ENCODE measurements at places on chromosomes 4 and X. TPM values are rescaled to one million over a fixed set of nuclear protein-coding genes. Genes with fewer than 3 reads are reported as not detected.

Gene HSFX4
- polyA plus RNA-seq = 0.35 TPM

Gene CITED1
- polyA plus RNA-seq = 20.6 TPM

Gene CT55
- polyA plus RNA-seq = 0.30 TPM

Gene DDX3X
- polyA plus RNA-seq = 229 TPM

- no peak for DNase-seq
These were observed 2248.1 kb downstream of the ARAP2 start for GRCh38 chr4:33996075-33996718.

- no peak for DNase-seq
These were observed 300.1 kb upstream of the SLC7A11 start for GRCh38 chr4:138542191-138542776.

GRCh38 chr4:53040459-53040815 is 178.3 kb downstream of the RASL11B start:
- no peak for DNase-seq

GRCh38 chr4:28760003-28760402 is 1899.4 kb downstream of the STIM2 start:
- DNase-seq = no peak

DNA sequence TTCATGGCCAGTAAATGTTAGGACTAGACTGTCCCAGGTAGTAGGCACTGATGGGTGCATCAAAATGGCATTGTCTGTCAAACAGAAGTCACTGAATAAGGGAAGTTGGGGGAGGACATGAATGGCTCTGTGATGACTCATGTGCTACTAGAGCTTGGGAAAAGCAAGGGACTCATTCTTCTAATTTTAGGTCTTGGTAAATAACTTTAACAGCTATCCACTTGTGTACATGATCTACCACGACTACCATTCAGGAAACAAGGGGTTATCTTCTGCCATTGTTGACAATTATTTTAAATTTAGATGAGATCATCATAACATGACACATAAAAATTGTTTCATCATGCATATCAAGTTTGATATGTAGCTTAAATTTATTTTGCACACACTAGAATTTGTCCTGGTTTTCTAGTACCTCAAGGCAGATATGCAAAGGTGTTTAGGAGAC is 6.3 kb downstream of the AREG start:
- DNase-seq = no peak

DNA sequence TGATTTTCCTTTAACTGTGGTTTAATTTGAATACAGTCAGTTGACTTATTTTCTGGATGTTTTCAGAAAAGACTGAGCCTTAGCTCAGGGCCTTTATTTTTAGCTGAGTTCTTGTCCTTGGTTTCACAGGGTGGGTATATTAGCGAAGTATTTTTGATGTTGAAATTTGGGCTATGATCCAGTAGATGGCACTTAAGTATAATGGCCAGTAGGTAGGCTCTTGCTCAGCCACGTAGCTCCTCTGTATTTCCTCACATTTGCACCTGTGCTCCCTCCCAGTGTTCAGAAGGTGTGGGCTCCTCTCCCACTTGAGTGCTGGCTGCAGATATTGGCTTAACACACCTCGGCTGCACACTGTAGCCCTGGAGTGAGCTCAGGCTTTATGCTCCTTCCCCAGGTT is 549.9 kb upstream of the AMOT start:
- no peak for DNase-seq

GRCh38 chrX:113651306-113651705 is 810.7 kb upstream of the AMOT start:
- no peak for DNase-seq

GRCh38 chrX:63764946-63765345 is 20.1 kb downstream of the ARHGEF9 start:
- DNase-seq = no peak

- DNase-seq = no peak
These were observed 43.3 kb upstream of the STX18 start for GRCh38 chr4:4585012-4585670.

DNA sequence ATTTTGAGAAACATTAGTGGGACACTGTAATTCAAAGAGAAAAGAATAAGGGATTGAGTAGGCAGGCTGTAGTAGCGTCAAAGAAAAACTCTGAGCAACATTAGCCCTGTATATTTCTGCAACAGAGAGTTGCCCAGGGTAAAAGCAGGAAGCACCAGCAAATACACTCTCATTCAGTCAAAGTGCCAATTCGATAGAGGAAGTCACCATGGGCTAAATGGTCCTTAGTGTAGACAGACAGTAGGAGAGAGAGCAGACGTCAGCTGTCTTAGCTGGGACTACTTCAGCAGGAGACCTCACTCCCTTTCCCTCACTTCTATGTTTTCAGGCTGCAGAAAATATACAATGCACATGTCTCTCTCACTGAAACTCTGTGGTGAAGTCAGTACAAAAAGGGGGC is 2073.8 kb upstream of the TENM3 start:
- no peak for DNase-seq

DNA sequence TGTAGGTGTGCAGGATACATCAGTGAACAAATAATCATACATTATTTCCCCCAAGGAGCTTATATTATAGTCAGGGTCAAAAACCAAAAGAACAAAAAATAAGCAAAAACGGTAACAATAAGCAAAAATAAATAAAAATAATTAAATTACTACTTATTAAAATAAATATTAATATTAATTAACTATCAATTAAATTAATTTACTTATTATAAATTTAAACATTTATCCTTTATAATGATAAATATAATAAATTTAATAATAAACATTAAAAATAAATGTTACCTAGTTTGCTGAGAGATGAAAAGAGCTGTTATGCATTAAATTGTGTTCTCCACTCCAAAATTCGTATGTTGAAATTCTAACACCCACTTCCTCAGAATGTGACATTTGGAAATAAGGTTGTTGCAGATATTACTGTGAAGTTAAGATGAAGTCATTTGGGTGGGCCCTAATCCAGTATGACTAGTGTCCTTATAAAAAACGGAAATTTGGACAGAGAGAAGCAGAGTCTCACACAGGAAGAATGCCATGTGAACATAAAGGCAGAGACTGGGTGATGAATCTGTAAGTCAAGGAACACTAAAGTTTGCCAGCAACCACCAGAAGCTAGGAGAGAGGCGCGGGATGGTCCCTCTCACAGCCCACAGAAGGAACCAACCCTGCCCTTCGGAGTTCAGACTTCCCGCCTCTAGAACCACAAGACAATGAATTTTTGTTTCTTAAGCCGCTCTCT is 67.2 kb upstream of the IBSP start:
- DNase-seq = no peak

GRCh38 chr4:46656071-46656470 is 253.0 kb downstream of the COX7B2 start:
- no peak for DNase-seq

GRCh38 chrX:41332408-41333002 is 1.5 kb upstream of the DDX3X start:
- no peak for DNase-seq

GRCh38 chr4:64062991-64063390 is 346.3 kb downstream of the TECRL start:
- DNase-seq = no peak

DNA sequence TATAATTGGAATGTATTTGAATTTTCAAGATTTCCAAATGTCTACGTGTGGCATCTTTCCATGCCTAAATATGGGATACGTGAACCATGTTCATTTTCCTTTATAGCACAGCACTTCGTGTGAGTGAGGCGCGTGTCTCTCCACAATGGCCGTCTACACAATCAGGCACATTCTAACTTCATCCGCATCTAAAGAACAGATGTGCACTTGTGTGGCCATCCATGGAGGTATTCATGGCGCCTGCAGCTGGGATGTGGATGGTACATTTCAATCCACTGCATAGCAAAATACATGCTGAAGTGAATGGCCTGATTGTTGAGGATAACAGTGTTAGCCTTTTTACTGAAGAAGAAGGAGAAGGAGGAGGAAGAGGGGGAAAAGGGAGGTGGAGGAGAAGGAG is 34.5 kb upstream of the TRIM2 start:
- DNase-seq = no peak

All from left renal cortex interstitium (tissue), 4 donors.